ENCODE measurements at places on chromosomes 1 and 21.

DNA sequence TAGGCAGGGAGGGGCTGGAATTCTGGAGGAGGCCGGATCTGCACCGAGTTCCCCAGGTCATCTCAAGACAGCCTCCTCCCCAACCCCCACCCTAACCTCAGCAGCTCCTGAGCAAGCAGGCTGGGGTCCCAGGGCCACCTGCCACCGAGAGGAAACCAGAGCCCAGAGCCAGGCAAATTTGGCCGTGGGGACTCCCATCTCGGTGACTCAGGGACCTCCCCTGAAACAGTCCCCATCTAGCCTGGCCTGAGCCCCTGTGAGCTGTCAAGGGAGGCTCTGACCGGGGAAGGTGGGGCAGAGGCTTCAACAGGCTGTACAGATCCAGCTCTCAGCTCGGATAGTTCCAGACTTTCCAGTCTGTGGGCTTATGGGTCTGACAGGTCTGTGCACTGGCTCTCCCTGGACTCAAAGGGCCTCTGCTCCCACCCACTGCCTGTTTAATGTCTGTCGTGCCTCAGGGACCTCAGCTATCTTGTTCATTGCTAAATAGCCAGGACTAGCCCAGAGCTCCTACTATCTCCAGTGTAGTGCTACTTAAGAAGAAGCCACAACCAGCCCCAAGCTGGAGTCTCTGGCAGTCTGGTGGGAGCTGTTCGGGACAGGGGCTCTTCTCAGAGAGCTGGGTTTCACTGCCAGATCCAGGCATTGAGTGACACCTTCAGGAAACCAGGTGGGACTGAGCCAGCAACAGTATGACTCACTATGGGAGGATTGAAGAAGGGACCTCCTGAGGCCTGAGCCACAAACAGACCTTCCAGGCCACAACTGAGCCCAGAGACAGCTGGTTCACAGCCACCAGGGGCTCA, 25.6 kb downstream of the MATN1 start:
- DNase-seq: no peak

DNA sequence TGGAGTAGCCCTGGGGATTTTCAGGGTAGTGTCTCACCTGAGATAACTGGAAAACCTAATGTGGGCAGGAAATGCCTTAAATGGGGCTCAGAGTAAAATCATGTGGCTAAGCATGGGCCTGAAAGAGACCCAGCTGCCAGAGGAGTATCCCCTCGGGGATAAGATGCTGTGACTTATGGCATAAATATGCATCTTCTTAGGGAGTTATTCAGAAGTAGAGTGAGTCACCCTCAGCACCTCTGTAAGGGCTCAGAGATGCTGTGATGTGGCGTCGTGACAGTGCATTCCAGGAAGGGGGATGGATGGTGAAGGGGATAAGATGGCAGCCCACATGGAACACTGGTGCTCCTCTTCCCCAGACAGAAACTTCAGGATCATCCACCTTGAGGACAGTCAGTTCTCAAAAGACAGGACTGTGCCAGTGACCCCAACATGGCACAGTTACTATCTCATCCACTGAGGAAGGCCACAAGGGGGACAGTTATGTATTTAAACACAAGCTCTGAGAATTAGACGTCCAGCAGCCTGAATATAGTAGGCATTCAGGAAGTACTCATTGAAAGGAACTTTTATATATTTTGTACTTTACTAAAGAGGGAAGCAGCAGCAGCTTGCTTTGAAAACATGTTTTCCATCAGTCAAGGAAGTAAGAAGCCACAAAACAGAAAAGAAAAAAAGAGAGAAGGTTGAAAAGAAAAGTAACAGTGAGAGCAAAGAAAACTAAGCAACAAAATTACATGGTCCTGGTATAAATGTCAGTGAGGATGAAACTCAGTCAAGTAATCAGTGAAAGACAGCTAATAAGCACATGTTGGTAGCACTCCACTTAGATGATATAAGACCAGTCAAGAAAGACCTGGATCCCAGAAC, 8.3 kb downstream of the IL24 start:
- DNase-seq: no peak

DNA sequence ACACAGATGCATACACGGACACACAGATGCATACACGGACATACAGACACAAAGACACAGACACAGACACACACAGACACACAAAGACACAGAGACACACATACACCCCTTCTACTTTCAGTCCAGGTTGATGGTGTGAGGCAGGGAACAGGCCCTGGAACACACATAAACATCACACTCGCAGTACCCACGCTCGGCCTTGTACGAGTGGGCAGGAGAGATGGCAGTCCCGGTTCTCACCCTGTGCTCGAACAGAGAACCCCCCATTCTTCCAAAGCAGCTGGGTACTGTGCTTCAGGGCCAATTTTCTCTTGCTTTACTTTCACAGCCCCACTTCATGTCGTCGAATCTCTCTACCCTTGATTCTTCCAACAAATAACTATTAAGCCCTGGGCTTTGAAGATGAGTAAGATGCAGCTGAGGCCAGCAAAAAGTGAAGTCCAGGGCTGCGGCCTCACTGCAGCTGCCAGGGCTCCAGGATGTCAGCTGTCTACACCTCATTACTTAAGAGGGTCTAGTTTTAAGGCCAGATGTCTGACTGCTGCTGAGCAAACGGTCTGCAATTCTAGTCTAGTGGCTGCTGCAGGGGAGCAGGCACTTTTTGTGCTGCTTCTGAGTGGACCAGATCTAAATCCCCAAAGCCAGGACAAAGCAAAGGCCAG, 90.1 kb downstream of the PGBD5 start:
- no peak for DNase-seq

- DNase-seq: no peak
These were observed 341.5 kb downstream of the KCNH1 start for GRCh38 chr1:210792250-210793102.

GRCh38 chr1:111275079-111275478, 15.6 kb upstream of the CHIA start:
- DNase-seq: no peak

- DNase-seq: no peak
These were observed 17.5 kb downstream of the EYA3 start for GRCh38 chr1:28070725-28071593.

DNA sequence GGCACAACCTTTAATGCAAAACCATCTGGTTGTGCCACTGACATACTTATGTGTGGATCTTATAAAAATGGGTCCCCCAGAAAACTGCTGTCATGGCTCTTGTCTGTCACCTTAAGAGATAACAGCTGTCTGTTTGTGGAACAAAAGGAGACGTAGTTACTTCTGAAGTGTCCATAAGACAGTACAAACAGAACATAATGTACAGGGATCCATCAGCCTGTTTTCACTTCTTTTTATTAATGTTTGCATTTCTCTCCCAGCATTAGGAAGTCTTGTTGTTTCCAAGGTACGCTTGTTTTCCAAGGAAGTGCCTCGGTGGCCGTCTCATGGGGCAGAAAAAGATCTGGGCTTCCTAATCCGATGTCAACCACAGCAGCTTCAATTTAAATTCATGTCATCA, 11.2 kb upstream of the ST6GALNAC5 start:
- no peak for DNase-seq

- DNase-seq: no peak
These were observed 240.8 kb upstream of the FGGY start for GRCh38 chr1:59055908-59056719.

GRCh38 chr1:183416850-183417771, 1.1 kb downstream of the NMNAT2 start:
- peak; percentile 81 for DNase-seq

GRCh38 chr21:16426936-16427335, 697.2 kb downstream of the USP25 start:
- no peak for DNase-seq

- no peak for DNase-seq
These were observed 36.3 kb upstream of the CASZ1 start for GRCh38 chr1:10832703-10833102.

- no peak for DNase-seq
These were observed 80.4 kb upstream of the C1orf87 start for GRCh38 chr1:60153961-60154360.

- no peak for DNase-seq
These were observed 107.0 kb upstream of the NGF start for GRCh38 chr1:115445090-115445489.

Measured in HEK293T (cell line).